ENCODE measurements at places on chromosomes 2 and 18. TPM values are rescaled to one million over a fixed set of nuclear protein-coding genes. Genes with fewer than 3 reads are reported as not detected.

DNA sequence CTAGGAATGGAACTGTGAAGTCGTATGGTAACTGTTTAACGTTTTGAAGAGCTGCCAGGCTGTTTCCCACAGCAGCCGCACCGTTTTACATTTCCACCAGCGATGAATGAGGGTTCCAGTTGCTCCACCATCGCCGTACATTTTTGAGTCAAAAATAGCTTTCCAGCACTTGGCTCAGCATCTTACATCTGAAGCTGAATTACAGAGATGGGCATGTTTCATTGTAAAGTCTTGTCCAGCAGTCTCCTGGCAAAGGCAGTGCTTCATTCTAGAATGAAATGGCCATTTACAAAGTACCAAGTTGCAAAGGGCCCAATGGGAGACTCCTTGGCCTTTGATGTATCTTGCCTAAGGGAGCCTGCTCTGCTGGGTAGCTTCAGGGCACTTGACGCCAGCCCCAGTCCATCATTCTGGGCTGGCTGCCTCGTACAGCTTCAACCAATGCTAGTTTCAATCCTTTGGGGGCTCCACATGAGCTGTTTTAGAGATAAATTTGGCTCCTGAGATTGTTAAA lies 45.1 kb downstream of the ATIC start:
- DNase-seq: no peak

DNA sequence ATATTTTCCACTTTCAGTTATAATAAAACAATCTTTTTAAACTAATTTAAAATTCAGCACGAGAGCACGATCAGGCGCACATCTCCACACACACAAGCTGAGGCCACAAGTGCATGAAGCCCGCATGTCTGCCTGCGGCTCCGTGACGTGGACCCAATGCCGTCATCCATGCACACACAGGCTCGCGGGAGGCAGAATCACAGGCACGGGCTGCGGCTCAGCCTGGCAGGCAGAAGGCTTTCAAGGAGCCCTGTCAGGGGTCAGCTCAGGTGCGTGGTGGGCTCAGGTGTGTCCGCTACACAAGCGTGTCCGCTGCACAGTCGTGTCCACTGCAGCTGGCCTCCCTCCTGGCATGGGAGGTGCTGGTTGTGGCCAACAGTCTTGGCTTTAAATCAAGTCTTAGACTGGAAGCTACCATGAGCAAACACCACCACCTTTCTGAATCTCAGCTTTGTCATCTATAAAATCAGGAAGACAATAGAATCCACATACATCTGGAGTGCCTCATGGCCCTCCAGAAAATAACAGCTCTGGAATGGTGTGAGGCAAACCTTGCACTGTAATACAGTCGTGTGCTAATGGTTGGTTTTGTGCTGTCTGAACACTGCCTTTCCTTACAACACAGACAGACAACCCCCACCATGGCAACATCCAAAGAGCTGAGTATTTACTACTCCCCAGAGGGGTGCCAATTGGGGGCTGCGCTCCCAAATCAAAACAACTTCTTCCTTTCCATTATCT lies 210.1 kb downstream of the NDUFA10 start:
- DNase-seq: no peak

GRCh38 chr18:46859855-46860254 lies 57.5 kb downstream of the PIAS2 start:
- DNase-seq: no peak

Gene CTAGE1
- not detected for total RNA-seq

Gene LRRC30
- total RNA-seq: not detected

Gene DUSP19
- 1.1 TPM for total RNA-seq

DNA sequence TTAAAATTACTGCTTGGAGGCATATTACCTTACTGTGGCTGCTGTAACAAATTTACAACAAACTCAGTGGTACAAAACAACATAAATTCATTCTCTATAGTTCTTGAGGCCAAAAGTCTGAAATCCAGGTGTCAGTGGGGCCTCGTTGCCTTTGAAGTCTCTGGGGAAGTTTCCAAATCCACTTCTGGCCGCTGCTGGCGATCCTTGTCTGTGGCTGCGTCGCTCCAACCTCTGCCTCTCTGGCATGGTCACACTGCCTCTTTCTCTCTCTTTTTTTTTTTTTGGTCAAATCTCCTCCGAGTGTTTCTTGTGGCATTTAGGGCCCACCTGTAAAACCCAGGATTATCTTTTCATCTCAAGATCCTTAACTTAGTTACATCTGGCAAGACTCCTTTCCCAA lies 182.8 kb downstream of the ST6GAL2 start:
- no peak for DNase-seq

GRCh38 chr2:10493634-10494281 lies 45.6 kb upstream of the ODC1 start:
- DNase-seq: peak; percentile 77

GRCh38 chr2:56522605-56523089 lies 338.9 kb downstream of the CCDC85A start:
- no peak for DNase-seq

Gene ESPNL
- total RNA-seq: 0.16 TPM
